Nephron progenitor cell (in vitro differentiated cells): ENCODE measurements at places on chromosomes 1 and 21.

- no peak for DNase-seq
These were observed 180.8 kb downstream of the C1orf21 start for GRCh38 chr1:184567637-184568036.

DNA sequence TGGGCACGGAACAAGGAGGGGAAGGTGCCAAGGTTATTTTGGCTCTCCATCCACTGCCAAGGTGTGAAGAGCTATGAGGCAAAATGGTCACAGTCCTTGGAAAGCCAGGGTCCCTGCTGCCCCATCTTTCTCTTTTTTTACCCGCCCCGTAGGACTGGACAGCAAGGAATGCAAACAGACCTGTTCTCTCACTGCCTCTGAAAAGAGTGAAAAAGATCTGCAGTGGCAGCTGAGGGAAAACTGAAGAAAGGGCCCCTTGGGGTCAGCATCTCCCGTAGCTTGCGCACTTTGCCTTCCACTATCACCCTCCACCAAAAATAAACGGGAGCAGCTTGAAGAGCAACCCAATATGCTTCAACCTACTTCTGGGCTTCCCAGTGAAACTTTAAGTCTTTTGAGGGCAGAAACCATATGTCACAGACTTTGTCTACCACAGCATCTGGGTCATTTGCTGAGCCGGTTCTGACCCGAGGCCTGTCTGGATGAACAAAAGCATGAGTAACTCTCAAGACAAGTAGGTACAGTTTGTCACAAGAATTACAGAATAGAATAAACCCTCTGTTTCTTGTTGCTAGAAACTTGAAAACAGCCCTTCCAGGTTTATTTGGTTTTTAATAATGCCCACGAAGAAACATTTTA lies 9.4 kb upstream of the KIF14 start:
- DNase-seq, result no peak

DNA sequence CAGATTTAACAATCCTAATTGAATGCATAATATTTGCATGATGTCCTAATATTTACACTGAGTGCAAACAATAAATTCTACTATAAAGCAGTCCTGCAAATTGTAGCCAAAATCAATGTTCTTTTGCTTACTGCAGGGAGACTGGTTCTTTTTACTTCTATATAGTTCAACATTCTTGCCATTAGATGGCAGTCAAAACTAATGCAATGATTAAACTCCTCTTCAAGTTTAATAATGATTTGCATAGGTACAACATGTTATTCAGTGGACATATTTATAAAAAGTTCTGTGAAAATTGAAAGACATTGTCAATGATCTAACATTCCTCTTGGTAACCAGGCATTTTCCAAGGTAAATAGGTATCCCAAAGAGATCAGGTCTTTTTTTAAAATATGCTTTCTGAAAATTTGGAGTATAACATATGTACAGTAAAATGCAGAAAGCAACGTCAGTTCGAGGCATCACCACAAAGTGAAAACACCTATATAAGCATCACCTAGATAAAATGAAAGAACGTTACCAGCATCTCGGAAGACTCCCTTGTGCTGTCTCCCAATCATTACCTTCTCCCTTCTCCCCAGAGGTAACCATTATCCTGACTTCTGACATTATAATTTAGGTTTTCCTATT lies 9.8 kb upstream of the FNBP1L start:
- no peak for DNase-seq

GRCh38 chr1:32321712-32322291 lies 14.2 kb downstream of the MARCKSL1 start:
- DNase-seq, result no peak

- no peak for DNase-seq
These were observed 185.3 kb downstream of the CDC7 start for GRCh38 chr1:91685994-91686393.

GRCh38 chr1:117754061-117754969 lies 148.5 kb downstream of the TENT5C start:
- DNase-seq, result peak; percentile 68

- DNase-seq, result no peak
These were observed 38.8 kb downstream of the NPHP4 start for GRCh38 chr1:5953386-5953785.

GRCh38 chr1:232339073-232339472 lies 290.9 kb downstream of the SIPA1L2 start:
- DNase-seq, result no peak

DNA sequence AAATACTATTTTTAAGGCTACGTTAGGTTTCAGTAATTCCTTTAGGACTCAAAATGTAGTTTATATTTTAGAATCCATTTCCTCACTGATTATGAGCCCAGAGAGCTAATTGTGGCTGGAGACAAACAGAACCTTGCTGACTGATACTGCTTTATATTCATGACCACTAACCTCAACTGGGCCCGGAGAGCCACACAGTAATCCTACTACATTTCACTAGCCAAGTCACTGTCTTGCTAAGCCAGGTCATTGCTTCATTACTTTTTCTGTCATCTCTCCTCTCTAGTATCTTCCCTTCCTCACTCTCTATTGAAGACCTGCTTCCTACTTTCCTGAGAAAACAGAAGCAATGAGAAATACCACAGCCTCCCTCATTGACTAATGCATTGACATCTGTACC lies 24.7 kb downstream of the IL23R start:
- no peak for DNase-seq

DNA sequence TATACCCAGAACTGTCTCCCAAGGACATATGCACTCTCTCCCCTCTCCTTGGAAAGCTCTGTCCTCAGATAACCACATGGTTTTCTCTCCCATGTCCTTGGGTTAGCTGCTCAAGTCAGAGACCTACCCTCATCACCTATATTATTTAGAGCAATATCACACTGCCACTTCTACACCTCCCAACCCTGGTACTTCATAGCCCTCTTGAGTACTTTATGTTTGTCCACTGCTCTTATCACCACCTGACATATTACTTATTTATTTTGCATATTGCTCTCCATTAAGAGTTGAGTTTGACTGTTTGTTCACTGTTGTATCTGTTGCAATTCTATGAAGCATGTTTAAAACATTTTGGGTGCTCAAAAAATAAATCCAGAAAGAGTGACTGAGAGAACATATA lies 126.3 kb upstream of the ATP1B1 start:
- no peak for DNase-seq

DNA sequence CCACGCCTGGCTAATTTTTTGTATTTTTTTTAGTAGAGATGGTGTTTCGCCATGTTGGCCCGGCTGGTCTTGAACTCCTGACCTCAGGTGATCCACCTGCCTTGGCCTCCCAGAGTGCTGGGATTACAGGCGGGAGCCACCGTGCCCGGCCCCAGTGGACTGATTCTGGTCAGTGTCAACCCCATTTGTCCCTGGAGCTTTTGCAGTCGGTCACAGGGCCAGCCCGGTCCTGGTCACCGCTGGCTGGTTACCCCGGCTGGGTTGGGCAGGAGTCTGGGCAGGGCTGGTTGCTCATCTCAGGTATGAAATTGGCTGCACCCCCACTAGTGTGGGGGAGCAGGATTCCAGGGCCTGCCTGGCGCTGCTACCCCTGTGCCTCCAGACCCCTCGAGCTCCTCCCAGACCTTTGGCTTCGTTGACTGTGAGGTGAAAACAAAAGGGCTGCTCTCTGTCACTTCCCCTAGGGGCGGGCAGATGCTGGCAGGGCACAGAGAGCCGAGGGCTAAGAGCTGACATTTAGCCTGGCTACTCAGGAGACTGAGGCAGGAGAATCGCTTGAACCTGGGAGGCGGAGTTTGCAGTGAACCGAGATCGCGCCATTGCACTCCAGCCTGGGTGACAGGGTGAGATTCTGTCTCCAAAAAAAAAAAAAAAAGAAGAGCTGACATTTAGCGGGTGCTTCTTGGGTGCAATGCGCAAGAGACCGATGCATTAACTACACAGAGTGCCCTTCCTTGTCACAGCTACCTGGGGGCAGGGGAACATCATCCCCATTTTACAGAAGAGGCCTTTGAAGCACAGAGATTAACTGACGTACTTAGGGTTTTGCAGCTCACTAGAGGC lies 10.6 kb downstream of the TNFRSF1B start:
- no peak for DNase-seq

DNA sequence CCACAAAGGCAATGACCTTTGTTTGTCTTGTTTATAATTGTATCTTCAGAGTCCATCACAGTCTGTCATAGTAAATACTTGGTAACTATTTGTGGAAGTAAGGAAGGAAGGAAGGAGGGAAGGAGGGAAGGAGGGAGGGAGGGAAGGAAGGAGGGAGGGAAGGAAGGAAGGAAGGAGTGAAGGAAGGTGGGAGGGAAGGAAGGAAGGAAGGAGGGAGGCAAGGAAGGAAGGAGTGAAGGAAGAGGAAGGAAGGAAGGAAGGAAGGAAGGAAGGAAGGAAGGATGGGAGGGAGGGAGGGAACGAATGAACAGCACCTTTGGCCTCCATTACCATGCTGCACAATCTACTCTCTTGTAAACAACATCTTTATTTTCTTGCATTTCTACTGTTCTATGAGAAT lies 559.5 kb upstream of the PKN2 start:
- DNase-seq, result no peak

DNA sequence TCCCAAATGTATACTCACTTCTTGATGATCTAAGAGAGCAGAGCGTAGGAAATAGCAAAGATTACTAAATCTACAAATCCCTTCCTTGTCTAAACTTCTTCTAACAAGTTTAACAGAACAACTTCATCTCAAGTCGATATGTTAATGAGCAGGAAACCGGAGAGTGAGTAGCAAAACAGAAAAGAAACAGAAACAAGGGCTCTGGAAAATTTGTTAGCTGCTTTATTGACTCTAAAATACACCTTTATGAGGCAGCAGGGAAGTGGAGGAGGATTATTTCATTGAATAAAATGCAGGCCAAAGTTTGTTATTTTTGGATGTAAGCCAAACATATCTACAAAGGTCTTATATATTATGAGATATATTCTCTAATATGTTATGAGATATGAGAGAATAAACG lies 192.4 kb downstream of the LRRIQ3 start:
- DNase-seq, result no peak

GRCh38 chr1:241215683-241216082 lies 141.3 kb downstream of the RGS7 start:
- DNase-seq, result no peak

- DNase-seq, result no peak
These were observed 20.7 kb downstream of the KCNA10 start for GRCh38 chr1:110498270-110498669.

DNA sequence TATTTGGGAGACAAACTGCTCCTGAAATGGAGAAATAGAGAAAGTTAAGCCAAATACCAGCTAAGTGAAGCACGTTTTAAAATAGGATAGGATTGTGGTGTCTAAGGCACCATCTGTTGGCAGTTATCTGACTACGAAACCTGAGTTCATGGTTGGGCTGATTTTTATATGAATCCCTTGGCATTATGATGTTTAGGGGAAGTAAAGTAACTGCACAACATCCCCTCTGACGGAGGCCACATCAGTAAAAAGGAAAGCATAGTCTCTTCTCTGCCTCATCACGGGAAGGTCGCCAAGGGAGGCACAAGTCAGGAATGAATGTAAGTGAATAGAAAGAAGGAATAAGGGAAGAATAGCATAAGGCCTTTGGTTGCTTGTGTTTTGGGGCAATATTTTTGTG lies 128.0 kb downstream of the PRRX1 start:
- DNase-seq, result no peak

DNA sequence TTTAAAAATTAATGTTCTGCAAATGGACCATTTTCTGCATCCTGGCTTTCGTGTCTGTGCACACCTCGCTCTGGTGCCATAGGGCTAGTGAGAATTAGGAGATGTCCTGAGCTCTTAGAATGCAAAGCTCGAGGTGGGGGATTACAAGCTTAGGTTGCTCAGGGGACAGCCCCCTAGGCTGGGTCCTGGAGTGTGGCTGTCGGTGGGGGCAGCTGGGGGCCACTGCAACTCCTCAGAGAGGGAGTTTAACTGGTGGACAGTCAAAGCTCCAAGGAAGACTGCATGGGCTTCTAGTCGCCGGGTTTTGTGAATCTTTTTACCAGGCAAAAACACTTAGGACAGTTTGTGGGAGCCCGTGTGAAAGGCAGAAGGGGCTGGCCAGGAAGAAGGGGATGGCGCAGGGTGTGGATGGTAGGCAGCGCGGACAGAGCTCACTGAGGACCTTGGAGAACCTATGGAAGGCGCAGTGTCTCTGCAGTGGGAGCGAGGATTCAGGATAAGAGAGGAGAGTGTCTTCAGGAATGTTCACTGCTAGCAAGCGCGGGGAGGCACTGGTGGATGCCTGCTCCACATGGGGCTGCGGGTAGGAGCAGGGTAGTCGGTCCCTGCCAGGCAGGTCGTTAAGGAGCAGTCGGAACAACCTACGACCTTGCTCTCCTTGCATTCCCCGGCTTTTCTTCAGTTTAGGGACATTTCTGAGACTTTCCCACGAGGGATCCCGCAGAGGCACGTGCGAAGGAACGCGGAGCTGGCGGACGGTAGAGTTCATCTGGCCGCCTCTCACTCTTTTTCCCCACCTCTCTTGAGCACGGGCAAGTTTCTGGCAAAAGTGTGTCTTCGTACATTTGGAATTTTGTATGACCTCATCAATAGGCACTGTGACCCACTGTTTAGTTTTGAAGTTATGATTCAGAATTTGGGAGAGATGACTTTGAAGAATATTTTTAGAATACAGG lies 12.9 kb upstream of the KCNE1 start:
- peak; percentile 35 for DNase-seq

DNA sequence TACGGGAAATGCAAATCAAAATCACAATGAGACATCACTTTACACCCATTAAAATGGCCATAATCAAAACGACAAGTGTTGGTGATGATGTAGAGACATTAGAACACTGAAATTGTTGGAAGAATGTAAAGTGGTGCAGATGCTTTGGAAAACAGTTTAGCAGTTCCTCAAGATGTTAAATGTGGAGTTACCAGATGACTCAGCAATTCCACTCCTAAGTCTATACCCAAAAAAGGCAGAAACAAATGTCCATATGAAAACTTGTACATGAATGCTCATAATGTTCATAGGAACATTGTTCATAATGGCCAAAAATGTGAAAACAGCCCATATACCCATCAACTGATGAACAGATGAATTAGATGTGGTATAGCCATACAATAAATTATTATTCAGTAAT lies 267.4 kb downstream of the KCNH1 start:
- no peak for DNase-seq

- no peak for DNase-seq
These were observed 50.9 kb downstream of the TARBP1 start for GRCh38 chr1:234427950-234428646.

DNA sequence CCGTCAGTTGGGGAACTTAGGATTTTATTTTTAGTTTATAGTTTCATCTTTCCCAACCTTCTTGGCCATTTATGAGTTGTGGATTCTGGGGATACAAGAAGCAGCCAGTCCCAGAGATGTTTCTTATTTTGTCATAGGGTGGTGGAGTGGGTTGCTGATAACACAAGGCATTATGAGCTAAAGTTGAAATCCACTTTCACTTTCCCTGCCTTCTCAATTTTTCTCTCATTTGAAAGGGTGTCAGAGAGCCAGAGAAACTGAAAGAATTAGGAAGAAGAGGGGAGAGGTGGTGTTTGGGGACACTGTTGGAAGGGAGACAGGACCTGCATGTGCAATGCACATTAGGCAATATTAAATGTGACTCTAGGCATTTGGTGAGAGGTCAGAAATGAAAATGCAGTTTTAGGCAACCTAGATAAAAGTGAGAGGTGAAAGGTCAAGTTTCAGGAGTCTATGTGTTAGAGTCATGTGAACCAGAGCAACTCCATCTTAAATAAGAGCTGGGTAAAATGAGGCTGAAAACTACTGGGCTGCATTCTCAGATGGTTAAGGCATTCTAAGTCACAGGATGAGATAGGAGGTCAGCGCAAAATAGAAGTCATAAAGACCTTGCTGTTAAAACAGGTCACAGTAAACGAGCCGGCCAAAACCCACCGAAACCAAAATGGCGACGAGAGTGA lies 71.1 kb upstream of the F3 start:
- no peak for DNase-seq

GRCh38 chr1:242651817-242652216 lies 127.3 kb upstream of the PLD5 start:
- peak; percentile 22 for DNase-seq

- DNase-seq, result no peak
These were observed 2.7 kb upstream of the NHLH1 start for GRCh38 chr1:160363951-160364735.
